Activated T-helper 2 cell treated with anti-CD3 and anti-CD28 coated beads, Interferon-gamma antibody, Interleukin-2, Interleukin-4, amounts not matched to agents 10 μg/mL and 5 μg/mL and 100 μg/mL, durations not matched to agents 14 hours and 24 hours and 36 hours (primary cell): ENCODE measurements at places on chromosomes 1 and 21. TPM values are rescaled to one million over a fixed set of nuclear protein-coding genes. Genes with fewer than 3 reads are reported as not detected.

DNA sequence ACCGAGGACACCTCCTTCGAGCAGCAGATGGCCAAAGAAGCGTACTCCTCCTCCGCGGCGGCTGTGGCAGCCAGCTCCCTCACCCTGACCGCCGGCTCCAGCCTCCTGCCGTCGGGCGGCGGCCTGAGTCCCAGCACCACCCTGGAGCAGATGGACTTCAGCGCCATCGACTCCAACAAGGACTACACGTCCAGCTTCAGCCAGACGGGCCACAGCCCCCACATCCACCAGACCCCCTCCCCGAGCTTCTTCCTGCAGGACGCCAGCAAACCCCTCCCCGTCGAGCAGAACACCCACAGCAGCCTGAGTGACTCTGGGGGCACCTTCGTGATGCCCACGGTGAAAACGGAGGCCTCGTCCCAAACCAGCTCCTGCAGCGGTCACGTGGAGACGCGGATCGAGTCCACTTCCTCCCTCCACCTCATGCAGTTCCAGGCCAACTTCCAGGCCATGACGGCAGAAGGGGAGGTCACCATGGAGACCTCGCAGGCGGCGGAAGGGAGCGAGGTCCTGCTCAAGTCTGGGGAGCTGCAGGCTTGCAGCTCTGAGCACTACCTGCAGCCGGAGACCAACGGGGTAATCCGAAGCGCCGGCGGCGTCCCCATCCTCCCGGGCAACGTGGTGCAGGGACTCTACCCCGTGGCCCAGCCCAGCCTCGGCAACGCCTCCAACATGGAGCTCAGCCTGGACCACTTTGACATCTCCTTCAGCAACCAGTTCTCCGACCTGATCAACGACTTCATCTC is 106.8 kb upstream of the VAMP3 start:
- H3K4me3 ChIP-seq = no peak overlapping the region
- no peaks in the 10 kb centered on the region for H3K27me3 ChIP-seq
- H3K36me3 ChIP-seq = no peaks in the 10 kb centered on the region
- H3K4me1 ChIP-seq = no peaks in the 10 kb centered on the region
- H3K27ac ChIP-seq = no peak overlapping the region

DNA sequence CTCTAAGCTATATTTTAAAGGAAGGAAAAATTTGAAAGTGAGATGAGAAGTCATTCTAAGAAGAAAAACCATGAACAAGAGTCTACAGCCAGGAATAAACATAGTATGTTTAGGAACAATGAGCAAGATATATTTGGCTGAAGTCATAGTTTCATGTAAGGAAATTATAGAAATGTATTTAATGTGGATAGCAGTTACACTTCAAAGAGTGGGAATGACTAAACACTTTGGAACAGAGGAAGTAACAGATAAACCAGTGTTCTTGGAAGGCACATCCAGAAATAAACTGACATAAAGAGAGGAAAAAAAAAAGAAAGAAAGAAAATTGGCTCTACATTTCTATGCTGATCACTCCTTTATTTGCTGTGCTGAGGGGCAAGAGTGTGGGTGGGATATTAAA is 18.0 kb downstream of the C8A start:
- H3K27ac ChIP-seq = no peak overlapping the region
- H3K4me1 ChIP-seq = no peaks in the 10 kb centered on the region
- no peaks in the 10 kb centered on the region for H3K36me3 ChIP-seq
- no peaks in the 10 kb centered on the region for H3K27me3 ChIP-seq

CCDC181 gene
- total RNA-seq = 0.09 TPM in 1 of 2 replicates, not detected in the other

FAM78B gene
- 1.2 and 1.4 TPM in 2 replicates for total RNA-seq

DNA sequence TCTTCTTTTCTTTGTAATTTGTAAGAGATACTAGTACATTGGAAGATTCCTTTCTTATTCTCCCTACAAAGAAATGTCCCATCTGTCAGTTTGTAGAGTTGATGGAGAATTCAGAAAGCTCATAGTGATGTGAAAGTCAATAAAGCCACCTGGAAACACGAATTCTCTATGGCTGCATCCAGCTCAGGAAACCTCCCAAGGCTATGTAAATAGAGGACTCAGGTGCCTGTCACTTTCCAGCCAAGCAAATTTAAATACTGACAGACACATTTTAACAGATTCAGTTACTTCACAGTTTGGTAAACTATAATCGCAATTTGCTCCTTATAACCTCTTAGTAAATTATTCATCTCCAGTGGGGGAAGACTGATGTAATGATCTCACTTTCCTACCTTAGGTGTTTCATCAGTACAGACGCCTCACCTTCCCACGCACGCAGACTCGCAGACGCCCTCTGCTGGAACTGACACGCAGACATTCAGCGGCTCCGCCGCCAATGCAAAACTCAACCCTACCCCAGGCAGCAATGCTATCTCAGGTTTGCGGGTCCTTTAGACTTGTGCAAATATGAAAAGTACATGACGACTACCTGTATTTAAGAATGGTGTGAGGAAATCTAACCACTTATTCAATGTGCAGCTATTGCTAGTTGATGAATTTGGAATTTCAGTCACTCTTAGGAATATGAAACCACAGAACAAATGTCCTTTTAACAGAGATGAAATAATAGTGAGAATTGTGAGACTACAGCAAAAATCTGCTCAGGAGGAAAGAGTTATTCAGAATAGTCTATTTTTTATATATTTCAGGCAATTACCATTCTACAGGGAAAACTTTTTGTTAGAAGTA is 60.6 kb downstream of the PTPRC start:
- no peaks in the 10 kb centered on the region for H3K27me3 ChIP-seq
- DNase-seq = peak; percentile 49
- H3K36me3 ChIP-seq = peaks cover 81% of the 10 kb centered on the region
- H3K4me3 ChIP-seq = no peak overlapping the region
- peak overlapping the region; percentile 47 for H3K27ac ChIP-seq

DNA sequence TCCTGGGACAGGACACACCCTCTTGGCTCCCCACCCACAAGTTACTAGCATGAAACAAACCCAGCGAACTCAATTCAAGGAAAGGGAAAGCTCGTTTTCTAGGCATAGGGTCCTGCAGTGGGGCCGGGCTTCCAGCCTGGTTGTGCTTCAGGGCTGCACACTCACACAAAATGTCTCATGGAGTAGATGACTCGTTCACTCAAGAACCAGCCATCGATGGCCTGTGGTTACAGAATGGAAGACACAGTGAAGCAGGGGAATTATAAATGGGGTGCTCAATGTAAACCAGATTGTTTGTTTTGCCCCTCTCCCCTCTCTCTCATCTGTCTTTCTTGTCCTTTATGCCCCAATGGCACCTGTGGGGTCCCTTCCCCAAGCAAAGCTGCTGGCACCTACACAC is 56.0 kb upstream of the COX20 start:
- H3K27ac ChIP-seq = no peak overlapping the region
- H3K4me3 ChIP-seq = no peak overlapping the region
- no peaks in the 10 kb centered on the region for H3K27me3 ChIP-seq
- H3K4me1 ChIP-seq = peaks cover 2% of the 10 kb centered on the region

DNA sequence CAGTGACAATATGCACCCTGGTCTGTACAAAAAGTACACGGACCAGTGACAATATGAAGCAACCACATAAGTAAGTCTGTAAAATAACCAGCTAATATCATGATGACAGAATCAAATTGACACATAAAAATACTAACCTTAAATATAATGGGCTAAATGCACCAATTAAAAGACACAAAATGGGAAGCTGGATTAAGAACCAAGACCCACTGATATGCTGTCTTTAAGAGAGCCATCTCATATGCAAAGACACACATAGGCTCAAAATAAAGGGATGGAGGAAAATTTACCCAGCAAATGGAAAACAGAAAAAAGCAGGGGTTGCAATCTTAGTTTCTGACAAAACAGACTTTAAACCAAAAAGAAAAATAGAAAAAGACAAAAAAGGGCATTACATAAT is 70.4 kb upstream of the VCAM1 start:
- no peak overlapping the region for H3K27ac ChIP-seq
- H3K4me3 ChIP-seq = no peak overlapping the region
- no peaks in the 10 kb centered on the region for H3K4me1 ChIP-seq
- H3K27me3 ChIP-seq = peaks cover 7% of the 10 kb centered on the region
- H3K36me3 ChIP-seq = no peaks in the 10 kb centered on the region
- no peak for DNase-seq

DNA sequence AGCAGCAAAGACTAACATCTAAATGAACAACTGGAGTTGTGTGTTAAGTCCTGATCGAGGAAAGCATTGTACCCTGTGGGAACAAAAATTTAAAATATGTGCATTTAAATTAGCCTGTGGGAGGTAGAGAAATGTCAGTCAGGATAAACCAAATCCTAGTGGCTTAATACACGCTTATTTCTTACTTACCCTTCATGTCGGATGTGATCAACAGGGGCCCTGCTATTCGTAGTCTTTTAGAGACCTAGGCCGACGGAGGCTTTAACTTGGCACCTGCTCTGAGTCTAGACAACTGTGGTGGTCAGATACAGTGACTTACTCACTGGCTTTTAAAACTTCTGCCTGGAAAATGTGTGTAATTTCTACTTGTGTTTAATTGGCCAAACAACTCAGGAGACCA is 10.2 kb downstream of the GSTM3 start:
- H3K27me3 ChIP-seq = peaks cover 15% of the 10 kb centered on the region
- H3K27ac ChIP-seq = no peak overlapping the region
- no peak for DNase-seq
- H3K36me3 ChIP-seq = no peaks in the 10 kb centered on the region
- no peak overlapping the region for H3K4me3 ChIP-seq

GRCh38 chr21:44253832-44254710 is 7.6 kb downstream of the DNMT3L start:
- no peaks in the 10 kb centered on the region for H3K36me3 ChIP-seq
- peaks cover 2% of the 10 kb centered on the region for H3K27me3 ChIP-seq
- no peaks in the 10 kb centered on the region for H3K4me1 ChIP-seq
- no peak for DNase-seq
- no peak overlapping the region for H3K4me3 ChIP-seq

DNA sequence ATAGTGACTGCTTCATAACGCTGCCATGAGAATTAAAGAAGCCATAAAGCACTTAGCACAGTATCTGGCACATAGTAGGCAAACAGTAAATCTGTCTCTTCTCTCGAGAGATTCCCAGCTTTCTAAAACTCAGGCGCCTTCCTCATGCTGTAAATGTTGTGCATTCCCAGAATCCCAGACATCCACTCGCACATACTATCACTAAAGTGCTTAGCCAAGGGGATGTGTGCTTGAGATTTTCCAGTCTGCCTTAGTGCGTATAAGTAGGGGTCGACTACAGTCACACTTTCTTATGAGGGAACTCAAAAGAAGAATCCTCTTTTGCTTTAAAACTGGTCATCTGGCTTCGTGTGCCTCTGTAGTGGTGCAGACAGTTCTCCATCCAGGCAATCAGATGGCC is 98.6 kb upstream of the SPATA6 start:
- H3K4me1 ChIP-seq = no peaks in the 10 kb centered on the region
- DNase-seq = no peak
- peaks cover 4% of the 10 kb centered on the region for H3K27me3 ChIP-seq
- H3K4me3 ChIP-seq = no peak overlapping the region
- no peak overlapping the region for H3K27ac ChIP-seq
- no peaks in the 10 kb centered on the region for H3K36me3 ChIP-seq

DNA sequence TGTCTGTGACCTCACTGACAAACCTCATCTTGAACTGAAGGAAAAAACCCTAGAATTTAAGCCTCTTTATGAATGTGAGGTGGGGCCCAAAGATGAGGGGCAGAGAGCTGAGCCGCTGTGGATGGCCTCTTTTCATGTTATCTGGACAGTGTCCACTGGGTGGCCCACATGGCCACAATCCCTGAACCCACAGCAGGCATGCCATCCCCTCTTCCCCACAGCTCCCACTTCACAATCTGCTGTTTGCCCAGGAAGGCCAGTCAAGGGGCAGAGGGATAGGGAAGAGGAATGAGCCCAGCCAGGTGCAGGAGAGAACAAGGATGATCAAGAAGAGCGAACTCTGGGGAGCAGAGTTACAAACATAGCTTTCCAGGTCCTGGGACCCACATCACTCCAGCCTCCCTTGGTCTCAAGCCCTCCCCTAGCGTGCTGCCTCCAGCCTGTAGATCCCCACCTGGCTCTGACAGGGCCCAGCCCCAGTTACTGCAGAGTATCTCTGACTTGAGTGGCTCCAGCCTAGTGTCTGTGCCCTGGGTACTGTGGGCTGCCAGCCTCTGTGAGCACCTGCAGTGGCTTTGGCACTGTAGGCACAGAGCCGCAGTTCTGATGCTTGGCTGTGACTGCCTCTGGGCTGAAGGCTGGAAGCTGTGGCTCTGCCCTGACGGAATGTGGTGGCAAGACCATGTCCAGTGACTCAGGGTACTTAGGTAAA is 1.9 kb upstream of the SLFNL1 start:
- peaks cover 17% of the 10 kb centered on the region for H3K36me3 ChIP-seq
- no peak for DNase-seq
- no peaks in the 10 kb centered on the region for H3K27me3 ChIP-seq
- H3K4me1 ChIP-seq = peaks cover 2% of the 10 kb centered on the region

CYP4A11 gene
- total RNA-seq = not detected in 2 replicates

OR10J1 gene
- total RNA-seq = not detected in 2 replicates

ZYG11A gene
- 0.30 and 0.37 TPM in 2 replicates for total RNA-seq

MX2 gene
- 5.3 and 6.1 TPM in 2 replicates for total RNA-seq

GRCh38 chr1:44401256-44402228 is 3.5 kb upstream of the RNF220 start:
- H3K27me3 ChIP-seq = peaks cover 78% of the 10 kb centered on the region
- no peak overlapping the region for H3K4me3 ChIP-seq
- peaks cover 14% of the 10 kb centered on the region for H3K4me1 ChIP-seq
- no peak for DNase-seq
- H3K36me3 ChIP-seq = no peaks in the 10 kb centered on the region

- H3K4me3 ChIP-seq = no peak overlapping the region
- no peaks in the 10 kb centered on the region for H3K4me1 ChIP-seq
- H3K27me3 ChIP-seq = peaks cover 2% of the 10 kb centered on the region
- no peak overlapping the region for H3K27ac ChIP-seq
- DNase-seq = no peak
These were observed 28.8 kb upstream of the ZBTB21 start for GRCh38 chr21:42038826-42039425.

DNA sequence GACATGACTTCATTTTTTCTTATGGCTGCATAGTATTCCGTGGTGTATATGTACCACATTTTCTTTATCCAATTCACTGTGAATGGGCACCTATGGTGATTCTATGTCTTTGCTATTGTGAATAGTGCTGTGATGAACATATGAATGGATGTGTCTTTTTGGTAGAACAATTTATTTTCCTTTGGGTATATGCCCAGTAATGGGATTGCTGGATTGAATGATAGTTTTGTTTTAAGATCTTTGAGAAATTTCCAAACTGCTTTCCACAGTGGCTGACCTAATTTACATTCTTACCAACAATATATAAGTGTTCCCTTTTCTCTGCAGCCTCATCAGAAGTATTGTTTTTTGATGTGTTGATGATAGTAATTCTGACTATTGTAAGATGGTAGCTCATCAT is 361.7 kb upstream of the SGIP1 start:
- no peak overlapping the region for H3K4me3 ChIP-seq
- peaks cover 20% of the 10 kb centered on the region for H3K4me1 ChIP-seq
- H3K27ac ChIP-seq = no peak overlapping the region
- H3K27me3 ChIP-seq = peaks cover 27% of the 10 kb centered on the region
- DNase-seq = no peak

GRCh38 chr1:167911413-167911812 is 2.5 kb downstream of the ADCY10 start:
- no peak overlapping the region for H3K27ac ChIP-seq
- peaks cover 9% of the 10 kb centered on the region for H3K27me3 ChIP-seq
- no peak overlapping the region for H3K4me3 ChIP-seq
- H3K4me1 ChIP-seq = no peaks in the 10 kb centered on the region
- no peak for DNase-seq

DIO1 gene
- total RNA-seq = not detected in 2 replicates

GRCh38 chr21:37784591-37785318 is 131.5 kb downstream of the KCNJ6 start:
- no peak overlapping the region for H3K27ac ChIP-seq
- DNase-seq = no peak
- H3K4me1 ChIP-seq = no peaks in the 10 kb centered on the region
- no peak overlapping the region for H3K4me3 ChIP-seq

- peaks cover 70% of the 10 kb centered on the region for H3K27me3 ChIP-seq
- peak overlapping the region; percentile 57 for H3K4me3 ChIP-seq
- H3K27ac ChIP-seq = peak overlapping the region; percentile 68
- H3K36me3 ChIP-seq = peaks cover 14% of the 10 kb centered on the region
These were observed 1.8 kb downstream of the FOXD3 start for GRCh38 chr1:63323865-63324778.

NUDT4B gene
- 0.68 TPM in 1 of 2 replicates, not detected in the other for total RNA-seq
